Activated T-helper 17 cell treated with anti-CD3 and anti-CD28 coated beads, Interleukin-2, amount 50 U/mL, for 72 hours (primary cell): ENCODE measurements at places on chromosomes 1 and 21. TPM values are rescaled to one million over a fixed set of nuclear protein-coding genes. Genes with fewer than 3 reads are reported as not detected.

DNA sequence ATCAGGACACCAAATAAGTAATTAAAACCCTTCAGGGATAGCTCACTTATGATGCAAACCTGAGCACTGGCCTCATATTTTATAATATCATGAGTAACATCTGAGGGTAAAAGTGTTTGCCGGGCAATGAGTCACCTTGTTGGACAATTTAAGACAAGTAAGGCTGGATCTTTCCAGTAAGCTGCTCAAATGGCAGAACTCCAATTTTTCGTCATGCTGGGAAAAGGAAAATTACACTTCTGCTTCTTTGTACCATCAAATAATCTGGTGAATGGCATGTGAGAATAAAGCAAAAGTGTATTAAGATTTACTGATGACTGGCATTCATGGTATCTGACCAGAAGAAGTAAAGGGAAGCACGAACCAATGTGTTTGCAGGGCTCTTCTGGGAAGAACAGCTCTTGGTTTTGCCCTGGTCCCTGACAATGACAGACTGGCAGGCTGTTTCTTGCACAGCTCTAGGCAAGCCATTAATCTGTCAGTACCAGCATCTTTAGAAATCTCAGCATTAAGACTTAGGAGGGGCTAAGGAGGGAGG is 392.2 kb downstream of the VAV3 start:
- ATAC-seq = no peak

GRCh38 chr1:25685211-25685750 is 68.7 kb downstream of the MAN1C1 start:
- ATAC-seq = no peak

Gene SMCP
- not detected for total RNA-seq

Gene HOOK1
- total RNA-seq = 2.8 TPM

GRCh38 chr1:19096036-19096833 is 113.8 kb downstream of the UBR4 start:
- ATAC-seq = no peak

Gene CELA3B
- total RNA-seq = not detected

DNA sequence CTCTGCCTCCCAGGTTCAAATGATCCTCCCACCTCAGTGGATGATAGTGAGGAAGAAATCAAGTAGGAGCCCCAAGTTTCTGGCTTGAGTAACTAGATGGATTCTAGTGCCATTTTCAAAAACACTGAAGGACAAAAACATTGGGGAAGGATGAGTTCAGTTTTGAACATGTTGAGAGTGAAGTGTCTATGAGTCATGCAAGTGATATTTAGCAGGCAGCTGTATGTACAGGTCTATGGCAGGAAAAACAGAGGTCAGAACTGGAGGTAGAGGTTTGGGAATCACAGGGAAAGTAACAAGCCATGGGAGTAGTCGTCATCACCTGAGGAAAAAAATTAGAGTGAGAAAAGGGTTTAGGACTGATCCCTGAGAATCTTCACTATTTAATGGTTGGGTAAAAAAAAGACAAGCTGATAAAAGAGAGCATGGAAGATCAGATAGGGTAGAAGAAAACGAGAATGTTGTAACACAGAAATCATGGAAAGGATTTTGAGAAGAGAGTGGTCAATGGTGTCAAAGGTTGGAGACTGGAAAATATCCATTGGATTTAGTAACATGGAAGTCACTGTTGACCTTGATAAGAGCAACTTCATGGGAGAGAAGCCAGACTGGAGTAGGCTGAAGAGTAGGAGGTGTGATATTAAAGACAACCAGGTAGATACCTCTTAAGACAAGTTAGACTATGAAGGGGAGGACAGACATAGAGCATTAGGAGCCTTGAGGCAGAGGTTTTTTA is 53.1 kb downstream of the DIPK1A start:
- peak; percentile 75 for ATAC-seq
